Keratinocyte (primary cell): ENCODE measurements at places on chromosomes 2 and 18.

GRCh38 chr18:39909706-39910105 lies 2045.3 kb upstream of the PIK3C3 start:
- no peak for DNase-seq
- no peaks in the 10 kb centered on the region for H3K36me3 ChIP-seq
- H3K4me1 ChIP-seq = peaks cover 11% of the 10 kb centered on the region
- no peak overlapping the region for H3K27ac ChIP-seq
- no peak overlapping the region for H3K4me3 ChIP-seq

DNA sequence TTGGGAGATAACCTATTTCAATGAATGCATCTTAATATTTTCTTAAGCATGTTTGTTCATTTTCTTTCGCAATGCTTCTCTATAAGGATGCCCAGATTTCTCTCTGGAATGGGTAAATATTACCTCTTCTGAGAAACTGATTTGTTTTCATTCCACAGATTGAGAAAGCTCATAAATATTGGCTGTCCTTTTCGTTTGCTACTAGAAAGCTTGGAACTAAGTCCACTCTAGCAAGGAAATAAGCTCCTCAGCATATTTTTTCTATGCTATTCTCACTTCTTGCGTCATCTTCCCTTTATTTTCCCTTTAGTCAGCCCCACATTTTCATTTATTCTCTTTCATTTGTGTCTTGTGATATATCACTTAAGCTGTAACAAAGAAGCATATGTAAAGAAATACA lies 76.3 kb downstream of the ANTXR1 start:
- DNase-seq = no peak
- H3K27ac ChIP-seq = no peak overlapping the region
- peaks cover 4% of the 10 kb centered on the region for H3K36me3 ChIP-seq
- no peaks in the 10 kb centered on the region for H3K4me1 ChIP-seq
- H3K27me3 ChIP-seq = no peaks in the 10 kb centered on the region
- no peak overlapping the region for H3K4me3 ChIP-seq

- H3K4me3 ChIP-seq = no peak overlapping the region
- no peak overlapping the region for H3K27ac ChIP-seq
- DNase-seq = no peak
- no peaks in the 10 kb centered on the region for H3K27me3 ChIP-seq
- H3K4me1 ChIP-seq = peaks cover 5% of the 10 kb centered on the region
Measured at GRCh38 chr2:64820901-64821300, 167.2 kb upstream of the SERTAD2 start.

DNA sequence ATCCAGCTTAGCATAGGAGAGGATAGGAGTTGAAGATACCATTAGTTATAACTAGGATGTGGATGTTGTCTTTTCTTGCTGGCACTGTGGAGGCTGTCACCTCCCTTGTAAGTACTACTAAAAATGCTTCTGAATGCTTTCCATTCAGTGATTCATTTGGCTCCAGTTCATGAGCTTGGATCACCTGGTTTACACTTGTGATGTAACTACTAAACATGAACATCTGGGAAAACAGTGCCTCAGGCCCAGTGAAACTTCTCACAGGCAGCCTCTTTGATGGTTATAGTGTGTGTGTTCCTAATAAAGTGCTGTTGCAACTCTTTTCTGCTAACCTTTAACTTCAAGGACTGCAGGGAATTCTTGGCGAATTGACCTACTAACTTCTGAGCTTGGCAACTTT lies 13.0 kb upstream of the SLC9A2 start:
- H3K4me3 ChIP-seq = no peak overlapping the region
- peak; percentile 36 for DNase-seq
- H3K27me3 ChIP-seq = no peaks in the 10 kb centered on the region

- no peaks in the 10 kb centered on the region for H3K36me3 ChIP-seq
- no peaks in the 10 kb centered on the region for H3K27me3 ChIP-seq
- no peak overlapping the region for H3K4me3 ChIP-seq
- peak; percentile 11 for DNase-seq
Measured at GRCh38 chr2:160555420-160556071, 61.9 kb upstream of the RBMS1 start.

- H3K4me3 ChIP-seq = no peak overlapping the region
- DNase-seq = no peak
- no peak overlapping the region for H3K27ac ChIP-seq
- no peaks in the 10 kb centered on the region for H3K27me3 ChIP-seq
Measured at GRCh38 chr2:26740890-26741302, 23.2 kb upstream of the SLC35F6 start.

- H3K27ac ChIP-seq = peak within 1 kb of the TSS; percentile 89
- H3K4me3 ChIP-seq = peak within 1 kb of the TSS; percentile 96
- no peak for DNase-seq
- no peaks in the 10 kb centered on the region for H3K27me3 ChIP-seq
- H3K36me3 ChIP-seq = no peaks in the 10 kb centered on the region
- peaks cover 12% of the 10 kb centered on the region for H3K4me1 ChIP-seq
Measured at GRCh38 chr2:11344342-11344955, at the start of gene ROCK2. Gene ROCK2 (minus strand): TSS chr2:11344636. CDS start chr2:11344136, 500 bp downstream.

GRCh38 chr18:66560094-66560493 lies 43.8 kb downstream of the CDH19 start:
- no peaks in the 10 kb centered on the region for H3K4me1 ChIP-seq
- H3K27me3 ChIP-seq = no peaks in the 10 kb centered on the region
- H3K27ac ChIP-seq = no peak overlapping the region

DNA sequence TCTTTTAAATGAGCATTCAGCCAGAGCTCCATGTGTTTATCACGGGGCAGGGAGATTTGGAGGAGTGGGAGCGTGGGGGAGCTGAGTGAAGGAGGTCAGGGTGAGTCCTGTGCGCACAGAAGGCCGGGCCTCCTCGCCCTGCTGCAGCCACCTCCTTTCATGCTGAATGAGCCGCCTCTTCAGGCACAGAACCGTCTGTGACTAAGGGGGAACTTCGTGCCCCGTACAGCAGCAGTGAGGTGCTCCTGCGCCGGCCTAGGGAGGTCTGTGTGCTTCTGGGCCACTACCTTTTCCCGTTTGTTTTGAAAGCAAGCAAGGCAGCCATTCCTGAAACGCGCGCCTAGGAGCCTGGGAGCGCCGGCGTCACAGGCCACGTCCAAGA lies 27.1 kb upstream of the ZNF516 start:
- no peak overlapping the region for H3K4me3 ChIP-seq
- H3K36me3 ChIP-seq = no peaks in the 10 kb centered on the region
- H3K27me3 ChIP-seq = peaks cover 18% of the 10 kb centered on the region
- no peak overlapping the region for H3K27ac ChIP-seq

GRCh38 chr18:41967680-41968079 lies 12.6 kb downstream of the PIK3C3 start:
- H3K36me3 ChIP-seq = peaks cover 13% of the 10 kb centered on the region
- no peaks in the 10 kb centered on the region for H3K4me1 ChIP-seq
- H3K27ac ChIP-seq = no peak overlapping the region

DNA sequence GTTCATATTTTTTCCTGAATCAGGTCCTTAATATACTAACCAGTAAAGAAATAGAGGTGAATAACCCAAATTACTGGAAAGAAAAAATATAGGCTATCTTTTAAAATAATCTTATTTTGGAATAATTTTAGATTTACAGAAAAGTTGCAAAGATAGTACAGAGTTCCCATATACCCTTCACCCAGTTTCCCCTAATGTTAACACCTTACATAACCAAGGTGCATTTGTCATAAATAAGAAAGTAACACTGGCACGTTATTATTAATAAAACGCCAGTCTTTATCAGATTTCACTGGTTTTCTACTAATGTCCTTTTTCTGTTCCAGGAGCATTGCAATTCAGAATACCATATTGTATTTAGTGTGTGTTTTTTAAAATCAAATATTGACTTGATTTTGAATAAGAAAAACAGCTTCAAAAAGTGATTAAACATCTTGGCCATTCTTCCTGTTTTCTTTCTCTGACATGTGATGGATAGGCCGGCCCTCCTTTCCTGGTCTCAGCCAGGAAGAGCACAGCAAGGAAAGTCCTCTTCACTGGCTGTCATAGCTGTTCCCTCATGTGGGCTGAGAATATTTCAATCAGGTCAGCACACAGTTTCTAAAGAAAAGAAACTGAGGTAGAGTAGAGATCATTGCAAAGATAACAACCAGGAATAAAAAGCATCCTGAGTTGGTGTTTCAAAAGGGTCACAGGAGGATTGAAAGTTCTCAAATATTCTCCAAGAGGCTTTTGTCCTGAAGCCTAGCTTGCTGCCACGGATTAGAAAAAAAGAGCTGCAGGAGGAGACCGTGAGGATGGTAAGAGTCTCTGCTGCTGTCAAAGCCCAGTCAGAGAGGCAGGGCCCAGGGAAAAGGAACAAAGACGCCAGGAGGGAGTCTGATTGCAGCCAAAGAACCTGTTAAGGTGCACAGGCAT lies 79.3 kb upstream of the ARL5A start:
- no peak overlapping the region for H3K4me3 ChIP-seq
- no peaks in the 10 kb centered on the region for H3K27me3 ChIP-seq
- no peaks in the 10 kb centered on the region for H3K4me1 ChIP-seq
- DNase-seq = no peak

DNA sequence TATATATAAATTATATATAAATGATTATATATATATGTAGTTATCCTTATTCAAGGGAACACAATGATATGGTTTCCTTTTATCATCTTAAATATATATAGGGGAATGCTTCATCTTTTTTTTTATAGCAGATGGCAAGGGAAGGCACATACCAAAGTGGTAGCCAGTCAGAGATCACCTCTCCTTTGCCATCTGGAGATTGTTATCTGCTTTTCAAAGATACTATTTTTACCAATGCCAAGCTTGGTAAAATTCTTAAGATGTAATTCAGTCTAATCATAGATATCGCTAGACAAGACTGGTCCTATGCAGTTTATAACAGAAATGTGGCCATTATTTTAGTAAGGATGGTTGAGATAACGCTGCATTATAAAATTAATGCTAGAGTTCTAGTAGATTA lies 64.7 kb upstream of the DSEL start:
- no peak overlapping the region for H3K4me3 ChIP-seq
- DNase-seq = no peak
- no peaks in the 10 kb centered on the region for H3K36me3 ChIP-seq
- no peaks in the 10 kb centered on the region for H3K4me1 ChIP-seq

GRCh38 chr2:55419233-55419678 lies 400 bp downstream of the CCDC88A start:
- H3K27me3 ChIP-seq = no peaks in the 10 kb centered on the region
- no peaks in the 10 kb centered on the region for H3K4me1 ChIP-seq
- H3K27ac ChIP-seq = peak overlapping the region; percentile 73
- DNase-seq = no peak
- peak overlapping the region; percentile 93 for H3K4me3 ChIP-seq
- no peaks in the 10 kb centered on the region for H3K36me3 ChIP-seq

GRCh38 chr2:26500406-26500805 lies 22.5 kb upstream of the OTOF start:
- no peak overlapping the region for H3K27ac ChIP-seq
- no peaks in the 10 kb centered on the region for H3K4me1 ChIP-seq
- no peaks in the 10 kb centered on the region for H3K36me3 ChIP-seq
- no peak for DNase-seq

DNA sequence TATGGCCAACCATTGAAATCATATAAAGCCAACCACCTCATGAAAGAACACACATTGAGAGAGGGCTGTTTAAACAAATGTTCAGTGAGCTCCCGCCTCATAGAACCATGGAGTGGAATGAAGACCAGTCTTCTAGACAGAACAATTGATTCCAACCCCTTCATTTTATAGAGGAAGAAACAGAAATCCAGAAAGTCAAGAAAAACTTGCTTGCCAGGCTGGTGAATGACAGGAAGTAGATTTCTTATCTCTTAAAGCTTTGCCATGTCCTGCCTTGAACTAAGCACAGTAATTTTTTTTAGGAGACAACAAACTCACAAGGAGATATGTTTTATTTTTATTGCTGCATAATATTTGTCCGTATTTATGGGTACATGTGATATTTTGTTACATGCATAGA lies 16.5 kb upstream of the NRP2 start:
- no peak overlapping the region for H3K4me3 ChIP-seq
- H3K27ac ChIP-seq = no peak overlapping the region
- no peaks in the 10 kb centered on the region for H3K27me3 ChIP-seq
- no peak for DNase-seq

- H3K27me3 ChIP-seq = no peaks in the 10 kb centered on the region
- H3K27ac ChIP-seq = no peak overlapping the region
- no peak overlapping the region for H3K4me3 ChIP-seq
- no peaks in the 10 kb centered on the region for H3K36me3 ChIP-seq
- H3K4me1 ChIP-seq = peaks cover 7% of the 10 kb centered on the region
Measured at GRCh38 chr2:147384659-147385058, 460.2 kb upstream of the ACVR2A start.

GRCh38 chr18:9688036-9688741 lies 19.9 kb upstream of the RAB31 start:
- peak overlapping the region; percentile 85 for H3K27ac ChIP-seq
- peaks cover 17% of the 10 kb centered on the region for H3K4me1 ChIP-seq
- DNase-seq = peak; percentile 90
- H3K4me3 ChIP-seq = no peak overlapping the region
- no peaks in the 10 kb centered on the region for H3K27me3 ChIP-seq

GRCh38 chr2:49840428-49840975 lies 686.2 kb upstream of the FSHR start:
- no peak overlapping the region for H3K27ac ChIP-seq
- peaks cover 2% of the 10 kb centered on the region for H3K4me1 ChIP-seq
- no peaks in the 10 kb centered on the region for H3K36me3 ChIP-seq
- no peak overlapping the region for H3K4me3 ChIP-seq
- no peak for DNase-seq

- DNase-seq = no peak
- H3K27me3 ChIP-seq = no peaks in the 10 kb centered on the region
- H3K27ac ChIP-seq = peak overlapping the region; percentile 2
- H3K36me3 ChIP-seq = no peaks in the 10 kb centered on the region
- no peak overlapping the region for H3K4me3 ChIP-seq
- H3K4me1 ChIP-seq = peaks cover 42% of the 10 kb centered on the region
Measured at GRCh38 chr2:33212151-33212550, 264.3 kb upstream of the RASGRP3 start.

DNA sequence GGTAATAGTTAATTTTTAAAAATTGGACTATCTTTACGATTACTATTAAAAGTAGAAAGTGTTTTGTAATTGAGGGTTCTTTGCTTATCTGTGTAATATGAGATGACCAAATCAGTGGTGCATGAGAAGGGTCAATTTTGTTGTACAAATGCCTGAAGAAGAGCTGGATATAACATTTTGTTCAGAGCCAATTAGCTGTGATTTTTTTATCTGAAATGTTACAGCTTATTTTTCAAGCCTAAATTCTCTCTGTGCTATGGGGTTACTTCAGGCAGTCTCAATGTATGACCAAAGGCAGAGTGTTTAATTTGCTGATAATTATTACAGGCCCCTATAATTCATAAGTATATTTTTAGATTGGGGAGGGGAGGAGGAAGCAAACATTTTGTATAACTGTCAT lies 41.8 kb downstream of the OTX1 start:
- no peak for DNase-seq
- H3K36me3 ChIP-seq = no peaks in the 10 kb centered on the region
- no peaks in the 10 kb centered on the region for H3K4me1 ChIP-seq
- no peaks in the 10 kb centered on the region for H3K27me3 ChIP-seq

DNA sequence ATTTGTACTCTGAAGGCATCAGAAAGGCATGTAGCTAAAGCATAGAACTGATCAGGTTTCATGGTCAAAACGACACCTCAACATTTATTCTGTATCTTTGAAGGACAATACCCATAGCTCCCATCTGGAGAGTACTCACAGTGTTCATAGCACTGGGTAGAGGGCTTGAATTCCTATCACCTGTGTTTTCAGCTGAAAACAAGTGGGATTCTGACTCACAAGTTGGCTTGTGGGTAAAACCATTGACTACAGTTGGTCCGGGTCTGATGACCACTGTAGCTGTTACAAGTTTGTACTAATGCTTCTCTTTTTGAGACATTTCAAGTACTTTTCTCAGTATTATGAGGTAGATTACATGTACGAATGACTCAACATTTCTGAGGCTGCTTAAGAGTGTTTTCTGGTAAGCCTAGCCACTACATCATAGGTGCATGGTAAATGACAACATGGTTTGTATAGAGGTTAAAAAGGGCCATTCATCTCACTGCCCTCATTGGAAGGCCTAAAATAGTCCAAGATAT lies 68.6 kb upstream of the PELI1 start:
- H3K27ac ChIP-seq = peak overlapping the region; percentile 63
- peaks cover 47% of the 10 kb centered on the region for H3K4me1 ChIP-seq
- H3K4me3 ChIP-seq = no peak overlapping the region
- no peak for DNase-seq
- H3K36me3 ChIP-seq = no peaks in the 10 kb centered on the region
